ENCODE measurements at places on chromosomes 12 and 14.

DNA sequence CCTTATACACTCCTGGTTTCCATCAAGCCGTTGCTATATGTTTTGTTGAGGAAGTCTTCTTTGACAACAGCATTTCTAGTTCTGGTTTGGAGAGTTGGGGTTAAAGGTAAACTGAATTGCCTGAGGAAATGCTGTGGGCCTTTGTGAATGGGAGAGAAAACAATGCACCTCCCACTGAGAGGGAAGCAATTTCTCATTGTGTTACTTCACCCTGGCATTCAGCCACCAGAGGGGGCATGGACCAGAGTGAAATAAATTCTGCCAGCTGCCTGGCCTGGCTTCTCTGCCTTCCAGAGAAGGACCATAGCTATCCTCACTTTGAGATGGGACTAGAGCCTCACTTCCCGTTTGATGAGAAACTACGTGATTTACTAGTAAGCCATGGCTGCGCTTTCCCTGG, 475.3 kb downstream of the EGLN3 start:
- peak; percentile 26 for DNase-seq

DNA sequence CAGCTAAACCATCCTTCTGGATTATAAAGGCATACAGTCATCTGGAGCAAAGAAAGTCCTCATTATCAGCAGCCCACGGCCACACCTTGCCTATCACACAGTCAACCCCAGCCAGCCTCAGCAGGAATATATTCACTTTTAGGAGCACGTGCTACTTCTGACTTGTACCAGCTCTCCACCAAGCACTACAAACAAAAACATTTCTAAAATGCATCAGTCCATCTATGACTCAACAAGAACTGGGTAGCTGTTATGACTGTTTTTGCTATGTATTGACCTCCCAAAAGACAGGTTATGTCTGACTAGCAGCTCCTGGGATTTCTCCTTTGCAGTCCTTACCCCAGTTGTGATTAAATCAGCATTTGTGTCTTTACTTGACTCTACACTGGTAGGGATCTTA, 31.2 kb downstream of the NUAK1 start:
- DNase-seq: no peak

DNA sequence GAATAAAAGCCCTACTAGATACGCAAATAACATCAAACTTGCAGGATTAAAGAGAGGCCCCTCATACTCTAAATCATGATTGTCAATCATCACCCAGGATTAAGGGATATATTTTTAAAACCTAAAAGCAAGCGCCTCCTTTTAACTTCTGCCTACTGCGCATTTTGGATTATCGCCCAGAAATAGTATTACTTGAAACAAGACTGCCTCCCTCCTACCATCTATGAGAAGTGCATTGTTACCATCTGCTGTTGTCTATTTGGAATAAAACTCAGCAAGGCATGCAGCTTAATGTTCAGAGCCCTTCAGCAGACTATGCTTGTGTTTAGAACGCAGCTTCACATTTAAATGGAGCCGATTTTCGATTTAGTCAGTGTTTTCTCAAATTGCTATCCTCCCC, 79.6 kb downstream of the EXOC5 start:
- DNase-seq: no peak

GRCh38 chr12:103548622-103549601, 38.2 kb upstream of the STAB2 start:
- no peak for DNase-seq

DNA sequence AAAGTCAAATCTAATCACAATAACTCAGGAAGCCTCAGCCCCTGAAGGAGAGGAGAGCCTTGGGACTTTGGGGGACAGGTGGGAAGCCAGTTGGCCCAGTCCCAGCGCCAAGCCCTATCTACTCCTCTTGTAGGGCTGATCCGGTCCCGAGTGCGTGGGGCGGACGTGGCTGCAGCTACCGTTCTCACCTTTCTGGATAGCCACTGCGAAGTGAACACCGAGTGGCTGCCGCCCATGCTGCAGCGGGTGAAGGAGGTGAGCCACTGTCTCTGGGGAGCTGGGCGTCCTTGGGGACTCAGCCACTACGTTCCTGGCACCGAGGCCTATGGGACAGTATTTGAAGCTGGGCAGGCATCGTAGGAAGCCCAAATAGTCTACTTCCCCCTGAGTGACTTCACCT, 68.4 kb downstream of the GALNT16 start:
- no peak for DNase-seq

GRCh38 chr12:87444039-87444438, 585.2 kb downstream of the C12orf50 start:
- no peak for DNase-seq

DNA sequence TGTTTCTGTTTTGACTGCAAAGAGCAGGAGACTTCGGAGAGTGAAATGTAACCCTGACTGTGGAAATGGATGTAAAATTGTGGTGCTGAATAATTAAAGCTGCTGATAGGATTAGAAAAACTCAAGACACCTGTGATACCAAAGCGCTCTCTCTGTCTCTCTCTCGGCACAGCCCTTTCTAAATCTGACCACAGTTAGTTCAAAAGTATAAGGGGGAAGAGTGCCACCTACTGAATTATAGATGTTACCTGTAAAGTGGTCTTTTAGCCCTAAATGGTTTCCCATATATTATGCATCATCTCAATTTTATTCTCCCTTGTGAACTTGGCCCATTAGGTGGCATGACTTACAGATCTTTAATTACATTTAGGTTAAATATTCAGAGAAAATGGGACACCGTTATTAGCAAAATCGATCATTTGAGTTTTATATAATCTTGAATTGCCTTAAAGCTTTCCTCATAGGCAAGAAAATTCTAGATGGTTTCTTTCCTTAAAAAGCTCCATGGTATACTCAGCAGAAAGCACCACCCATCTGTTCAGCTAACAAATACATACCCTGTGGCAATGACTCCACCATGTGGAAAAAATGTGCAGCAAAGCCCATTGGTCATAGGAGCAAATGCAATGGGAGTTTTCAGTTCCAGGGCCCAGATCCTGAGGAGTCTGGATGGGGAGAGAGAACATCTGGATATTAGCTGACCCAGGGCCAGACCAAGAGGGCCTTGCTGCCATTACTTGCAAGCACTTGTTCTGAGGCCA, 18.1 kb downstream of the RFC5 start:
- no peak for DNase-seq

DNA sequence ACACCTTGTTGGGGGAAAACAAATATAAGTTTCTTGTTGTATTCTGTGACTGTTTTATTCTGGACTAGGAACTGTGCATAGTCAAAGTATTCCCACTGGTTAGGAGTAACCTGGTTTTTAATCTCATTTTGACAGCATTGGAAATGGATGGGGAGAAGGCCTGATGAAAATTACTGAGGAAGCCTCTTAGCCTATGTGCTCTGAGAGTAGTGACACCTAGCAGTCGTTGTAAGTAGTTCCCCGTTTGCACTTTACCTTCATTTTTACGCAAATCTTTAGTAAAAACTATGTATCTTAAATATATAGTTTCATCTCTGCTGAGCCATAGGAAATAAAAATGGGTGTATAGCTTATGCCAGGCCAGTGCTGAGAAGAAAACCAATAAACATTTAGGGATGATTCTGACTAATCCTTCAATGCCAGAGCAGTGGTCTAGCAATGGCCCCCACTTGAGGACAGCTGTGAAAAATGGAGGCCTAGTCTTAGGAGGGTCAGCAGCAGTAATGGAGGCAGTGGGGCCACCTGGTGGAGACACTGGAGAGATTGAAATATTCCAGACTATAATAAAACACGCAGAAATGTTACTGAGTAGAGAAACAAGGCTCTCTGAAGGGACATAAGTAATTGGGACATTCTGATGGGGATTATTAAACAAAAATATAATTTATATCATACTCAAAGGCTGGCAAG, 133.2 kb upstream of the NOVA1 start:
- DNase-seq: no peak

- no peak for DNase-seq
These were observed 1.6 kb downstream of the CCDC88C start for GRCh38 chr14:91415794-91416743.

DNA sequence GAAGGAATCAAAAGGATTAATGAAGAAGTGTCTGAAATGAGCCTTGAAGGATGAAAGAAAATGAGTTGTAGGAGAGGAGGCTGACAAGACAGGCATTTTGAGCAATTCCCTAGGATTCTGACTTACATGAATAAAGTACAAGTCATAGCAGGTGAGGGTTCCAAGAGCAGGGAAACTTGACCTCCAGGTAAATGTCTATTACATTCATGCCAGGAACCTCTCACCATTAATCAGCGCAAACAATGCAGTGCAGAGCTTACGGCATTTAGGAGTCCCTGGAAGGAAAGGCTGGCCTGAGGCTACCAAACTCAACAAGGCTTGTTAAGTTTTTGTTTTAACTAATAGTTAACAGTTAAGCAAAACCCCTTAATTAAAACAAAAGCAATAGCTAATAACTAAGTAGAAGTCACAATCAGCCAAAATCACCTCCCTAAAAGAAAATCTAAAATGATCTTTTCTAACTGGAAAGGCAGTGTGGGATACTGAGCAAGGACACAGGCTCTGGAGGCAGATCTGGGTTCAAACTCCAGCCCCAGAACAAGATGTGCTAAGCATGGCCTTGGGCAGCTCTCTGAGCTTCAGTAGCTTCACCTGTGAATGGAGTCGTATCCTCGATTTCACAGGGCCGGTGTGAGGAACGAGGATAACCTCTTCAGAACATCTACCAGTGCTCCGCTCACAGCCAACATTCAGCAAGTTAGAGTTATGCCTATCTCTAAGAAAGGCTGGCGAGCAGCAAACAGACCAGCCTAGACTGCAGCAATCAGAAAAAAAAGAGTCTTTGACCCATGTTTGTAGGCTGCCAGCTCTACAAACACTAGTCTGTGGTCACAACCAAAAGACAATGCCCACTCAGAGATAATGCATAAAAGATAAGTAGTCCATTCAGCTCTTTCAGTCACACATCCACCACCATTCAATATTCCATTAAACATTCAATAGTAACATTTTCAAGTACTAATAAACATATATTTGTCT, 16.9 kb downstream of the PPTC7 start:
- DNase-seq: no peak

DNA sequence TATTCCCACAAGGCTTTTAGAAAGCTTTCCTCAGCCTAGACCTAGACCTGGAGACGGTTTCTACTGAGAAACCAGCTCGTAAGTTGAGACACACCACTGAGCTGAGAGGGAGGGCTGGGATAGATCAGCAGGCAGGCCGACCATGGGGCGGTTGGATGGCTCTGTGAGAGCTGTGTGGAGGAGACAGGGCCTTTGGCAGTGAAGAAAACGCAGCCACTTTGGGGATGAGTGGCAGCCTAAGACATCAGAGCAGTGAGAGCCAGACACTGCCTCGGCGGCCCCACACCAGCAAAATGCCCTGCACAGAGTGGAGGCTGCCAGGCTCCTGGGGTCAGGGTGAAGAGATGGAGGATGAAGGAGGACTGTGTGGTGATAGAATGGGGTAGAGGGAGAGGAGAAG, 46.0 kb downstream of the CACNA2D4 start:
- DNase-seq: no peak

DNA sequence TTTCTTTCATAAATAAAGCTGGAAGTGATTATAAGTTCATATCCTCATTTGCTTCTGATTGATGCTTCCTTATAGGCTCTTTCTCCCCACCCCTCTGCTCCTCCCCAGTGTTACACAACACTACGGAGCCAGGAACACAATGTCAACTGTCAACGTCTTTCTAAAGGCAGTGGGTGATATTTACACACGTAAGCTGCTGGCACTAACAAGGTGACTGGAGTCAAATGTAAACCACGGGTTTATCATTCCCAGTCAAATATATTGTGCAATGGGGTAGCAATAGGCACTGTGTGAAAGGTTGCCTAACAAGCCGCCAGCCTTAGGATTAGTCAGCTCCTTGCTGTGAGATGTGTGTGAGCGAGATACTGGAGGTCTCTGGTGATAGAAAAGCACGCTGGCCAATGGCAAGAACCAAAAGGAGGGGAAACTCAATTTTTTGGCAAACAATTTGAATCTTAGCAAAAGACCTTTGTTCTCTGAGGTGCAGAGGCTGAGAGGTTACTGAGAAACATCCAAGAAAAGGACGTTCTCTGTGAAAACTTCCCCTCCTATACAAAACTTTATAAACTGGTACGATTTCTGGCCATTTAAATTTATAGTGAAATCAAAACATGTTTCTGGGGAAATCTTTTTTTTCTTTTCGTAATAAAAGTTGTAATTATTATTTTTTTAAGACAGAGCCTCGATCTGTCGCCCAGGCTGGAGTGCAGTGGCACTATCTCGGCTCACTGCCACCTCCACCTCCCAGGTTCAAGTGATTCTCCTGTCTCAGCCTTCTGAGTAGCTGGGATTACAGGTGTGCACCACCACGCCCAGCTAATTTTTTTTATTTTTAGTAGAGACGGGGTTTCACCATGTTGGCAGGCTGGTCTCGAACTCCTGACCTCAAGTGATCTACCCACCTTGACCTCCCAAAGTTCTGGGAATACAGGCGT, 22.3 kb upstream of the HECTD1 start:
- peak; percentile 96 for DNase-seq

- peak; percentile 67 for DNase-seq
These were observed 43.3 kb upstream of the PTPRO start for GRCh38 chr12:15278816-15279658.

DNA sequence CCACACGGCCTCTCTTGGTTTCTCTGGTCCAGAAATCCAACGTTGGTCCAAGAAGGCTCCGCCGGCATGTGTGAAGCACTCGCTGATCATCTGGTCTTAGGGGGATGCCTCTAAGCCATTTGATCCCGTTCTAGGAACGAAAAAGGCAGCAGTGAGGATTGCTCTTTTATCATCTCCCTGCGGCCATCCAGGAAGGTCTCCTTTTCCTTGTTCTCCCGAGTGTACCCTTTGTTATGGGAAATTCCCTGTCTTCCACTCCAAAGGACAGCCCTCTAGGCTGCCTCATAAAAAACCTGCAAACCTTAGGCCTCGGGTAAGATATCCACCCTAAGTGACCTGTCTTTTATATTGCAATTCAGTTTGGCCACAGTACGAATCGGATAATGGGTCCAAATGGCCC, 85.8 kb downstream of the TMTC3 start:
- DNase-seq: no peak

GRCh38 chr12:119673634-119674033, 5.7 kb downstream of the PRKAB1 start:
- no peak for DNase-seq

DNA sequence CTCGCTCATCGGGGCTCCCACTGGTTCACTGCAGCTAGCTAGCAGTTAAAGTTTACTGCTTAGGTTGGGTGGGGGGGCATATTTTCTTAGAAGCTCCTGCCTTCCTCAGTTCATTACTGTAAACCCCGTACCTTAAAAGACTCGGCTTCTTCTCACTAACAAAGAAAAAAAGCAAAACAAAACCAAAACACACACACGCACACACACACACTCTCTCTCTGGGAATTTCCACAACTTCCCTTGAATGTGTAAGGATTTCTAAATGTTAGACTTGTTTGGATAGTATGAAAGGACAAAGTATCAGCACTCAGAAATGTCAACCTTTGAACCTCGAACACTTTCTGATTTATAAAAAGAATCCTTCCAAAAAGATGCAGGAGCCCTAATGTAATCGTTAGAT, 927 bp downstream of the PTHLH start:
- DNase-seq: no peak

DNA sequence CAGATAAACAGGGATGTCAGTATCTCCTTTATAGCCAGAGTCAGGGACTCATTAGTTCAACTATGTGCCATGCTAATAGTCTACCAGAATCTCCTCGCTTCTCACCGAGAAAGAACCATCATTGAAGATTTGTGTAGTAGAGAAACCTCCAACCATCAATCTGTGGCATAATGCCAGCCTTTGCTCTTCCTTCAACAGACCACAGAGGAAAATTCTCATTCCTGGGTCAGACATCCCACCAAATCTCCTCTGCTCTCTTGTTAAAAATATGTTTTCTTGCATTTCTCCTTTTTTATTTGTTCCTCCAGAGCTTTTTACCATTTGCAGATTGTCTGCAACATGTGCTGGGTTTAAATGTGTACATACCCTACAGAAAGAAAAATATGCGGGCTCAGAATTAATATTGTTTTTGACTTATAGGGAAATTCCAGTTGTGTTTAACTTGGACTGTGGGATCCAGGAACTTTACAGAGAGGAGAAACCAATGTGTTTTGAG, 64.9 kb downstream of the LLPH start:
- DNase-seq: no peak

Data from skeletal muscle cell (primary cell).